ENCODE measurements at places on chromosomes 2 and 18.
A peak's percentile ranks its signal among the peaks of the same experiment; 100 is the strongest.

GRCh38 chr2:233368756-233369155, 14.5 kb downstream of the DGKD start:
- no peak for DNase-seq

DNA sequence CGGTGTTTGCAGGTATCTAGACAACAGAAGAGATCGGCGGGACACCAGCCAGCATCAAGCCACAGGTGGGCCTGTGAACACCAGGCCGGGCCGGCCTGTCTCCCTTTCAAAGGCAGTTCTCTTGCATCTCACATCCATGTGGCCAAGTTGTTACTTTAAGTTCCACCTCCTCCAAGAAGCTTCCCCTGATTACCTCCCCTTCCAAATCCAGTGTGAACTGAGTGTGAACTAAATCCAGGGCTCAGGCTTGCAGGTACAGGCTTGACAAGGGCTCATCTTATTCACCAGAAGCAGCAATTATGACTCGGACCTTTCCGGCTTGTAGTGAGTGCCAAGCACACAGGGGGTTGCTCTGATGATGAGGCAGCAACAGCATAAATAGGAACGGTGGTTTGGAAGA, 3.9 kb downstream of the CRACDL start:
- DNase-seq: no peak

- DNase-seq: no peak
Measured at GRCh38 chr18:66999003-66999402, 395.1 kb upstream of the CDH19 start.

- no peak for DNase-seq
Measured at GRCh38 chr18:11391661-11392060, 217.7 kb upstream of the SLC35G4 start.

- no peak for DNase-seq
Measured at GRCh38 chr2:10170256-10170655, 47.7 kb downstream of the RRM2 start.

GRCh38 chr2:204072443-204073324, 136.1 kb downstream of the ICOS start:
- peak; percentile 4 for DNase-seq

DNA sequence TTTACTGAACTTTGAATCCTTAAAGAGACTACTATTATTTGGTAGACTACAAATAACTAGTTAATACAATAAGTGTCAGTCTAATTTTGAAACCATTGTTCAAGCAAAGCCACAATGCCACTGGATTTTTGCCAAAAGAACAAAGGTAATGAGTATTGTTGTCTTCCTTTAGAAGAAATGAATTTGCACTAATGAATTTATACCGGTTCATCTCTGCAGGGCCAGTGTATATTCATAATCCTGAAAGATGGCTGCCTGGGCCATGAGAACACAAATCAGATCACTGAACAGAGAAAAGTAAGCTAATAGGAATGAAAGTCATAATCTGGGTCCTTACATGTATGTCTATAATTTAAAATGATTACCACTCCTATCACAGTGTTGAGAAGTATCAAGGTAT, 31.2 kb downstream of the GCFC2 start:
- no peak for DNase-seq

DNA sequence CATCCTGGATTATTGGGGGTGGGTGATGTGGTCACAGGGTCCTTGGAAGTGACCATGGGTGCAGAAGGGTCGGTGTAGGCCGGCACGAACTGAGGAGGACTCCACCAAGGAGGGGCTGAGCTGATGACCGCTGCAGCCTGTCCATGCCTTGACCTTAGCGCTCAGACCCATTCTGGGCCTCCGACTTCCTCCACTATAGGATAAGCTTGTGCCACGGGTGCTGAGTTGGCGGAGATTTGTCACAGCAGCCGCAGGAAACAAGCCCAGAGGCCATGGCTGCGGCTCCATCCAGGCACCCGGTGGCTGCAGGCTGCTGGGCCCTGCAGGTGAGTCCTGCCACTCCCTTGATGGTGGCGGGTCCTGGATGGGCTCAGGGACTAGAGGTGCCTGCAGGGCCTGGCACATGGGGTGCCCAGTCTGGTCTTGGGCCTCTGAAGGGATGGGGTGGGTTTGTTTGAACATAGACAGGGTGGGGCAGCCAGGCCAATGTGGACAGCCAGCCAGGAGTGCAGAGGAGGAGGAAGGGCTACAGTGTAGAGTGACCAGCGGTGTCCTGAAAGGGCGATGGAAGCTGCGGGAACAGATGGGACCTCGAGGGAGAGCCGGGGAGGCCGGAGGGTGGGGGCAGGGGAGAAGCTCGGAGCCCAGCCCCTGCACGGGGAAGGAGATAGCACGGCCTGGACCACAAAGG, 84.8 kb downstream of the SEPTIN10 start:
- DNase-seq: no peak

- DNase-seq: no peak
Measured at GRCh38 chr2:104866122-104866864, 12.4 kb downstream of the POU3F3 start.

DNA sequence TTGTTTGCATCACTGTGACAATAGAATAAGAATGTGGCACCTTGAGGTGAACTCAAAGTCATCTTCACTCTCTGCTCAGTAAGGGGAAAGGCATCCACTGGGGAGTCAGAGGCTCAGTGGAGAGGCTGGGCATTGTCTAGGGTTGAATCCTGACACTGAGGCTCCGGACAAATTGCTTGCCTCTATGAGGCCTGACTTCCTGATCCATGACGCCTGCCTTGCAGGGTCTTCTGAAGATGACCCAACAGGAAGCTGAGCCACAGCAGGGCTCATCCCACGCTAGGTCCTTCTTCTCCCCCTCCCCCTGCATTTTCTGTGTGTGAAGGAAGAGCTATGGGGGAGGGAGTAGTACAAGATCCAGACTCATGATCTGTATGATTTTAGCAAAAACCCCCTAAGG, 265.1 kb downstream of the SH3BP4 start:
- DNase-seq: no peak

DNA sequence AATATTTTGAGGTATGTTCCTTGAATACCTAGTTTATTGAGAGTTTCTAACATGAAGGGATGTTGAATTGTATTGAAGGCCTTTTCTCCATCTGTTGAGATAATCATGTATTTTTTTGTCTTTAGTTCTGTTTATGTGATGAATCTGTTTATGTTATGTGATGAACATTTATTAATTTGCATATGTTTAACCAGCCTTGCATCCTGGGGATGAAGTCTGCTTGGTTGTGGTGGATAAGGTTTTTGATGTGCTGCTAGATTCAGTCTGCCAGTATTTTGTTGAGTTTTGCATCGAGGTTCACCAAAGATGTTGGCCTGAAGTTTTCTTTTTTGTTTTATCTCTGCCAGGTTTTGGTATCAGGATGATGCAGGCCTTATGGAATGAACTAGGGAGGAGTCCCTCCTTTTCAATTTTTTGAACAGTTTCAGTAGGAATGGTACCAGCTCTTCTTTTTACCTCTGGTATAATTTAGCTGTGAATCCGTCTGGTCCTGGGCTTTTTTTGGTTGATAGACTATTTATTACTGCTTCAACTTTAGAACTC, 71.9 kb downstream of the EPC2 start:
- DNase-seq: no peak

GRCh38 chr2:179141206-179141605, 91.3 kb upstream of the CCDC141 start:
- no peak for DNase-seq

GRCh38 chr2:24334245-24334633, 26.1 kb downstream of the ITSN2 start:
- DNase-seq: no peak

GRCh38 chr2:140998577-140998976, 1132.2 kb downstream of the LRP1B start:
- no peak for DNase-seq

DNA sequence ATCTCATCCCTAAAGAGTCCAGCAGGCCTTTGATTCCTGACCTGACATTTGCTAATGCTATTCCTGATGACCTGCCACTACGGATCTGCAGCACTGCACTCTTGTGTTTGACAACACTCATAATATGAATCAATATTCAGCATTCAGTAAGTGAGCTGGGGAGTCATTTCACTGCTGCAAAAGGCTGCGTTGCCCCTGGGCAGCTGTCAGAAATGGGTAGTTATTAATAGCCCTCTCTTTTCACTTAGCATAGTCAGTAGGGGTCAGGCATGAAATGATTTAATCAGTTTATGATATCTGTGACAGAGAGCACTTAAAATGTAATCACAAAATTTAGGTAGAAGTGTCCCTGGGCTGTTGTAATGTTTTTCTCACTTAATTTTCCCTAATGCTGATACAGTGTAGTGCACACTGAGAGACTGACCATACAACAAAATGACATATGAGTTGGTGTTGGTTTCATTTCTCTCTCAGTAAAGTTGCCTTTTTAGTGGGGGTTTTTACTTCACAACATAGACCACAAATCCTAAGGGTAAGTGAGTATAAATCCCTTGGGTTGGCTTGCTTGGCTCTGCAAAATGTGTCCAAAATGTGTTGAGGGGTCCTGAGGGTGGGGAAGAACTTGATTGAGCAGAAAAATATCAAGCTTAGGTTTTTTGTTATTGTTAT, 184.8 kb downstream of the CAMKMT start:
- DNase-seq: no peak

- no peak for DNase-seq
Measured at GRCh38 chr2:44189104-44189503, 20.4 kb downstream of the PPM1B start.

DNA sequence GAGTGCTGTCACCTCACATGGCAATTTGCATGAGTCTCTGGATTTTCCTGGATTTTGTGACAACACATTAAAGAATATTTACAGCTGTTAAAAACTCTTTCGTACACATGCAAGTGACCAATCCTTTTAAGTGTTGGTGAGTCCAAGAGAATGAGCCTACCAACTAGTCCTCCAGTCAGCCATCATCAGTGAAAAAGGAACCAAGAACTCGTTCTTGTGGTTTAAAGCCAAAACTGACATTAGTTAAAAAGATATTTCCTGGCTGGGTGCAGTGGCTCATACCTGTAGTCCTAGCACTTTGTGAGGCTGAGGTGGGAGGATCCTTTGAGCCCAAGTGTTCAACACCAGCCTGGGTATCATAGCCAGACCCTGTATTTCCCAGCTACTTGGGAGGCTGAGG, 215.4 kb upstream of the ITGA4 start:
- no peak for DNase-seq

GRCh38 chr2:210233487-210233886, 8.2 kb upstream of the ACADL start:
- DNase-seq: no peak

DNA sequence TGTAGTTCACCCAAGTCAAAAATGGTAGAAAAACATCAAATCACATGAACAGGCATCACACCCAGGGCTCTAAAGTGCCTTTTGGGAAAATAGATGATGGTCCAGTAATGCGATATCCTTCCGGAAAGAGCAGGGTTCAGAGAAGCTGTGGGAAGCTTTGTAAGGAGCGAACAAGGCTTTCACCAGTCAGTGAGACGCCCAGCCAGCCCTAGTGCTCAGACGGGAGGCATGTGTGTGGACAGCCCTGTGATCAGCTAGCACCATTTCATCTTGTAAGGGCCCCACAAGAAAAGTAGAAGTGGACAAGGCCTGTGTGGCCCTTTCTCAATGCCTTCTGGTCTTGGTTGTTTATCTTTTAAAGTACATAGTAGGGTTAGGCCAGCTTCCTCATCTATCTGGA, 76.1 kb downstream of the SMIM21 start:
- no peak for DNase-seq

GRCh38 chr2:239306274-239307220, 94.3 kb downstream of the HDAC4 start:
- no peak for DNase-seq

GRCh38 chr2:228853151-228853550, 417.9 kb downstream of the PID1 start:
- no peak for DNase-seq

GRCh38 chr18:8991155-8991554, 111.3 kb upstream of the NDUFV2 start:
- no peak for DNase-seq

- DNase-seq: no peak
Measured at GRCh38 chr18:46393230-46393629, 263.8 kb downstream of the LOXHD1 start.

GRCh38 chr2:6872394-6872793, 5.2 kb upstream of the RSAD2 start:
- DNase-seq: no peak

Data from stimulated activated CD8-positive, alpha-beta memory T cell treated with anti-CD3 and anti-CD28 coated beads, Interleukin-4, amount 100 ng/mL, for 4 hours (primary cell).